LHCN-M2 (cell line): ENCODE measurements at places on chromosomes 7 and 10. TPM values are rescaled to one million over a fixed set of nuclear protein-coding genes. Genes with fewer than 3 reads are reported as not detected.

DNA sequence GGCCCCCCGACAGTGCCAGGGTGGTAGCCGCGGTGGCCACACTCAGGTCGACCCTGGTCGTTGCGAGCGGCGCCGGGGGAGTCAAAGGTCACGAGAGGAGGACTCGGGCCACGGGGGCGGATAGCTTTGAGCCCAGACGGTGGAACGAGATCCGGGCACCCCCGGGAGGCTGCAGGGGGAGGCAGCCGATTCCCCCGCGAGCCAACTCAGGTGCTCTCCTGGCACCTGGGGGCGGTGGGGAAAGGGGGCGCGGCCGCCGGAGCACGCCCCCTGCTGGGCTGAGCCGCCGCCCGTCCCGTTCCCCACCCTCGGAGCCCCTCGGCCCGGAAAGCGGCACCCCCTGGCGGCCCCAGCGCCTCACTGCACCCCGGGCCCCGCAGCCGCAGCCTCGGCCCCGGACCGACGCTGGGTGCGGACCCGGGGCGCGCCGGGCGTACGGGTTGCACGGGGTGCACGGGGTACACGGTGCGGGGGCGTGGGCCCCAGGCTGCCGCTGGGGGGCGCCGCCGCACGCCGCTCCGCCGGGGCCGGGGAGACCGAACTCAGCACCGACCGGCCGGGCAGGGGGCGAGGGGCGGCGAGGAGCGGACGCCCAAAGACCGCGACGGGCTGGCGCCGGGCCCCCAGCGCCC, 521 bp upstream of the NYAP1 start:
- DNase-seq, result peak; percentile 45

DNA sequence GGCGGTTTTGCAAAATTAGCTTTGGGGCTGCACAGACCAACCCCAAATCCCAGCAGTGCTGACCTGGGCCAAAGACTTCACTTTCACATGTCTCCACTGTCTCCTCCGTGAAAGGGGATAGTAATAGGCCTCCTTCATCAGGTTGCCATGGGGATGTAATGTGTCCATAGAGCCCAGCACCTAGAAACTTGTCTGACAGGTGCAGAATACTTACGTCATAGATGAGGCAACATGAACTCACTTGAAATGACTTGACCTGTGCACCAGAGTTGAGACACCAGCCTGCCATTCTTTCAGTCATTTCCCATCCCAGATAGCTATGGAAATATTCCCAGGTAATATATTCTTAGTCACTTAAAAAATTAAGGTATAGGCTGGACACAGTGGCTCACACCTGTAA, 94.2 kb downstream of the INSYN2A start:
- peak; percentile 19 for DNase-seq

DNA sequence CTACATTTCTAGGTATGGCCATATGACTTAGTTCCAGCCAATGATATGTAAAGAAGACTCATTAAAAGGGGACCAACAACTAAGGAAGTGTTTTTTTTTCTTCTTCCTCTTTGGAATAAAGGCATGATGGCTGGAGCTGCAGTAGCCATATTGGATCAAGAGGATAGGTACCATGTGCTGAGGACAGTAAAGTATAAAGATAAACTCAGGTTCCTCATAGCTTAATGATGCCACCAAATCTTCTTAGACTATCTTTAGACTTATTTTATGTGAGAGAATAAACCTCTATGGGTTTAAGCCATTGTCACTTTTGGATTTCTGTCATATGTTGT, 85.3 kb downstream of the ANLN start:
- DNase-seq, result no peak

- peak; percentile 42 for DNase-seq
Observed at GRCh38 chr10:79331709-79332108, 15.6 kb upstream of the PPIF start.

- peak; percentile 35 for DNase-seq
Observed at GRCh38 chr10:45495438-45496152, 121.6 kb downstream of the ALOX5 start.

- DNase-seq, result no peak
Observed at GRCh38 chr7:14551310-14551709, 351.2 kb downstream of the DGKB start.

DNA sequence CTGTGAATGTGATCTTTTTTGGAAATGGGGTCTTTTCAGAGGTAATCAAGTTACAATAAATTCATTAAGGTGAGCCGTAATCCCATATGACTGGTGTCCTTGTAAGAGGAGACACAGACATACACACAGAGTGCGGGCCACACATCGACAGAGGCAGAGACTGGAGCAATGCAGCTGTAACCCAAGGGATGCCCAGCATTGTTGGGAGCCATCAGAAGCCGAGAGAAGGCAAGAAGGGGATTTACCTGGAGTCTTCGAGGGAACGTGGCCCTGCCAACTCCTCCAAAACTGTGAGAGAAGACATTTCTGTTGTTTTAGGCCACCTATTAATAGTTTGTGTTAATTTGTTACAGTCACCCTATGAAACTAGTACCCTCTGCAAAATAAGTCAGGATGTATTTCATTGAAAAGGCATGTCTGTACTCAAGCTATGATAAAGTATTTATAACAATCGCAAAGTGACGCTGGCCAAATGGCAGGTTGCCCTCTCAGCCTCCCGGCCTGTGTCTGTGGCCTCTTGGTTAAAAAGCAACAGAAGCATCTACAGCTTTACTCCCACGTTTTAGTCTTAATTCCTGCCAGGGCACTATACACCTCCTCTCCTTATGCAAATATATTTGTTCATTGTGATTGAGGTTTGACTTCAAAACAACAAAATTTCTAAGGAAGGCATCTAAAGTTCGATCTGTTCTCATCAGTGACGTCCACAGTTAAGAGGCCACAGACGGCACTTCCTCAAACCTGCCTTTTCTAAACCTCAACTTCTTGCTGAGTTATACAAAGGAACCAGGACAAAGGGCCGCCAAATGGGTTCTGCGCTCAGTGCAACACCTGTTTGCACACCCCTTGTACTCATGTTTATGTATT, 46.8 kb downstream of the HIPK2 start:
- peak; percentile 53 for DNase-seq

Gene ANXA8
- total RNA-seq, result not detected in 2 replicates

Gene CHAT
- not detected in 2 replicates for total RNA-seq

Gene TFPI2
- total RNA-seq, result 208 and 253 TPM in 2 replicates

Gene NEBL
- 0.11 and 0.13 TPM in 2 replicates for total RNA-seq

Gene DRGX
- total RNA-seq, result not detected in 2 replicates

Gene DPYSL4
- total RNA-seq, result 21.9 and 22.4 TPM in 2 replicates

Gene CH25H
- 0.06 TPM in 2 replicates for total RNA-seq

Gene SPDYE6
- not detected in 2 replicates for total RNA-seq

Gene OR2A1
- total RNA-seq, result not detected in 2 replicates

Gene BAIAP2L1
- total RNA-seq, result 2.9 TPM in 2 replicates

Gene FAM25A
- not detected in 2 replicates for total RNA-seq
